ENCODE measurements at places on chromosomes 13 and 19.

GRCh38 chr19:5934774-5935472, 20.9 kb downstream of the CAPS start:
- no peak for DNase-seq

DNA sequence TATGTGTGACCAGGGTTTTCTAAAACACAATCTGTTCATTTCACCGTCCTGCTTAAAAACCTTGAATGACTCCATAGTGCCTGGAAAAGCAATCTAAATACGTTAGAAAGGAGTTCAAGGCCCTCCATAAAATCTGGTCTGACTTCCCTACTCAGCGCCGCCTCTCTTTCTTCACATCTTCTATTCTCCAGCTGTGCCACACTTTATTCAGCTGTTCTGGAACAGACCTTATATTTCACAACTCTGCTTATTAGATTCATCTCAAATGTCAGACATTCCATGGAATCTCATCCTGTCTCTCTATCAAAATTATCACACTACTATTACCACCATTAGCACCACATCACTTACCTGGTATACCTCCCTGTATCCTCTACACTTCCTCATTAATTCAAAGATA, 19.8 kb upstream of the SPART start:
- DNase-seq: no peak

DNA sequence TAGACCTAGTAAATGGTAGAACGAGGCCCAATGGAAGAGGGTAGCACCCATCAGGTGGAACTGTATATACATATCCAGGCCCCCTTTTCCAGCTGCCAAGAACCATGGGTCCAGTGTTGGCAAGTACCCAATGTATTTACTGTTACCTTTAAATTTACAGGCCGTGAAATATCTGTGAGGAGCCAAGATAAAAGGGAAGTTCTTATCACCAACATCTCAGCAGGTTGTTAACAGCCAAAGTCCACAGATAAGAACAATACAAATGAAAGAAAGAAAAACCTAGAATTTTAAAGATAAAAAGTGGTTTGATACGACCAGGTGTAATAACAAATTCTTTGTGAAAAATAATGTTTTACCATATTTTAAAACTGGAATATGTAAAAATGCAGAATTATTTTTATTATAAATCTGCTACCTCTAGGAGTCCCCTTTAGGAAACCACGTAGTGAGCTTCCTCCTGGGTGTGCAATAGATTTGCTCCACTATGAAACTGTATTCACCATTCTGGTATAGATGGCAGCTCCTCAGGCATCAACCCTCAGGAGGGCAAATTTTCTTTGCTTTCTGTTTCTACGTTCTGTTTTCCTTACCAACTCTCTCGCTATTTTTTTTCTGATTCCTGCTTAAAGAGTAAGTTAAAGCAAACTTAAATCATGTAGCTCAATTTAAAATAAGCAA, 292.2 kb upstream of the SLC10A2 start:
- no peak for DNase-seq

GRCh38 chr19:51681286-51681941, 11.7 kb upstream of the SPACA6 start:
- no peak for DNase-seq

DNA sequence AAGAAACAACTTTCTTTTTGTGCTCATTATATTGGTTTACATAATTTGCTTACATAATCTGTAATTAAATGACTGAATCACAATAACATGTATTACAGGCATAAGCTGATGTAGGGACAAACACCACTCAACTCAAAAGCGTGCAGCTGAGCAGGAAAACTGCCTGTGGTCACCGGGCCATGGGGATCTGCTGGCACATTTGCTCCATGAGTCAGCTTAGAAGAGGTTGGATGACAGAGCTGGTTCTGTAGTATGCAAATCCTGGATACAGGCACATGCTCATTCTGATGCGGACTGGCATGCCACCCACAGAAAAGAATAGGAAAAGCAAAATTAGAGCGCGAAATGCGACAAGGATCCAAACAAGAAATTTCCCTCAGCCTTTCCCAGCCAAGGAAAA, 128.6 kb downstream of the USP12 start:
- DNase-seq: no peak

- no peak for DNase-seq
Measured at GRCh38 chr13:75123428-75123827, 358.5 kb downstream of the TBC1D4 start.

DNA sequence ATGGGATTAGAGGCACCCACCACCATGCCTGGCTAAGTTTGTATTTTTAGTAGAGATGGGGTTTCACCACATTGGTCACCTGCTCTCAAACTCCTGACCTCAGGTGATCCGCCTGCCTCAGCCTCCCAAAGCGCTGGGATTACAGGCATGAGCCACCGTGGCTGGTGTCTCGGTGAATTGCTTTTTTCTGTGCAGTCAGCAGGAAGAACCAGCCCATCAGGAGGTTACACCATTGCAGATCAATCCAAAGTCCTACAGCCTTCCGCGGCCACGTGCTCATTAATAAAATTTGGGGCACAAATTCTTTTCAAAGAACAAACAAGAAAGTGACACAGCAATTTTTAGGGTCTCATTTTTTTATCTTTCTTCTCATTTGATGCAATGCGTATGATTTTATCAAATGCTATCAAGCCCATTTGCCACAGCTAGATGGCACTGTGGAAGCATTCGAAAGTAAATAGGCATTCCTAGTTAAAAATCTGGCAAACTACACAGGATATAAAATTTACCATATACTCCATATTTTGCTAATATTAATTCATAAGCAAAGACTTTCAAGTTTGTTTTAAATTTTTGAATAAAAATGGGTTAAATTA, 54.4 kb upstream of the ZNF835 start:
- no peak for DNase-seq

- DNase-seq: no peak
Measured at GRCh38 chr13:75818179-75818967, 182.2 kb downstream of the LMO7 start.

GRCh38 chr19:4260613-4261191, 13.8 kb downstream of the YJU2 start:
- no peak for DNase-seq

- DNase-seq: no peak
Measured at GRCh38 chr13:71254384-71254783, 612.6 kb downstream of the DACH1 start.

- no peak for DNase-seq
Measured at GRCh38 chr19:45350477-45351058, 10.0 kb downstream of the KLC3 start.

- DNase-seq: no peak
Measured at GRCh38 chr13:35389535-35389934, 87.0 kb downstream of the MAB21L1 start.
